NCI-H1105 treated with DMSO at 0.1 percent for 48 hours (cell line): ENCODE measurements at places on chromosomes 3 and 15.

GRCh38 chr15:94670438-94671034 lies 439.2 kb downstream of the MCTP2 start:
- DNase-seq: peak; percentile 38

GRCh38 chr3:197584733-197585132 lies 29.0 kb upstream of the BDH1 start:
- no peak for DNase-seq

DNA sequence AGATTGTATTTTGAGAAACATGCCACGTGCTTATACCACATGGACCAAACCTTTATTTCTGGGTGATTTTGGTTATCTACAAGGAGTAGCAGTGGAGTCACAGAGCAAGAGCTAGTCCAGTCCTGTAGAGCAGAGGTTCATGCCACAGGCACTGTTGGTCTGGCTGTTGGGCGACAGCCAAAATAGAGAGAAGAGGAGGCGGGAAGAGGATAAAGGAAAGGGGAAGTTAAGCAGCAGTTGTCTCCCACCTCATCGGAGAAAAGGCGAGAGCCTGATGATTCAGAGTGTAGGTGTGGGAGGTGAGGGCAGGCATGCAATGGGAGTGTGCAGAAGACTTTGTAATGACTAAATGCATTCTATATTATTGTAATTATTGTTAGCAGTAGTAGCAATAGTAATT lies 237.5 kb upstream of the ROPN1 start:
- DNase-seq: no peak

- no peak for DNase-seq
Measured at GRCh38 chr3:124780356-124780755, 50.1 kb downstream of the UMPS start.

DNA sequence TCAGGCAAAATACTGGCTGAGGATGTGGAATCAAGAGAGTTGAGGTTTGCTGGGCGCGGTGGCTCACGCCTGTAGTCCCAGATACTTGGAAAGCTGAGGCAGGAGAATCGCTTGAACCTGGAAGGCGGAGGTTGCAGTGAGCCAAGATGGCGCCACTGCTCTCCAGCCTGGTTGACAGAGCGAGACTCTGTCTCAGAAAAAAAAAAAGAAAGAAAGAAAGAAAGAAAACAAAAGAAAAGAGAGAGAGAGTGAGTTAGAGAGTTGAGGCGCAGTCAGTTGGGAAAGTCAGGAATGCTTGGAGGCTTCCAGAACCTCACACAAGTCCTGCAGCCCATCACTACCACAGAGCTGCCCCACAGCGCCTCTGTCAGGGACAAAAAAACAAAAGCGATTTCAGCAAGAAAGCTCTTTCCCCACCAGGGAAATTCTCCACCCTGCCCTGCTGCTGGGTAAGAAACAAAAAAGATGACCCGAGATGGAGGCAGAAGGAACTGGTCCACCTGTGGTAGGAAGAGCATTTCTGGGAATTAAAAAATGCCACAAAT lies 13.8 kb downstream of the HDC start:
- no peak for DNase-seq

DNA sequence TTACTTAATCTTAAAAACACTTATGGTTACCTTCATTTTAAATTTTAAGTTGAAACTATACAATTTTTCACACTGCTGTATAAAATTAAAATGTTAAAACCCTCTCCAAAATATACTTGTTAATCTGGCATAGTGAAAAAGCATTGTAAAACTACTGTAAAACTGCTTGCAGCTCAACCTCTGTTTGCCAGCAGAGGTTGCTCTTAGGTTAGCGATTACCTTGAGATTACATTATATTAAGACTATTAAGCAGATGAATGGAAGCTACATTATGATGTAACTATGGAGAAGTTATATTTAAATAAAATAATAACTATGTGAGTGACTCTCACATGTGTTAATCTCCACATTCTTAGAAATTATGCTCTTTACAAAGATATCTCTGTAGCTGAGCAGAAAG lies 143.6 kb upstream of the SLITRK3 start:
- DNase-seq: peak; percentile 68

DNA sequence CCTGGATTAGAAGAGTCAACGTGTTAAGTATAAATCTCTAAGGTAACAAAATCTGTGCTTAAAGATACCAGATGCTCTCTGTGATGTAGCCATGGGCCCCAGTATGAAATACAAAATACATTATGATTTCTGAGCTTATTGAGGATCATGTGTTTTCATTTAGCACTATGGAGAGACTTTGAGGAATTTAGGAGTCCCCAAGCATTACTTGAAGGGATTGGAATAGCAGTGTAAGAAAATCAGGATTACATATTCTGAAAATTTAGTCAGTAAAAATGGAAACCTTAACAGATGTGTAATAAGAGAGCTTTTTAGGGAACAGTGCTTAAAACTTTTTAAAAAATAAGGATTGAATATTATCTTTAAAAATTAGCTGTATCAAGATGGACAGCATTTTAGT lies 35.5 kb downstream of the ECT2 start:
- DNase-seq: no peak
